ENCODE measurements at places on chromosomes 12 and 14.

DNA sequence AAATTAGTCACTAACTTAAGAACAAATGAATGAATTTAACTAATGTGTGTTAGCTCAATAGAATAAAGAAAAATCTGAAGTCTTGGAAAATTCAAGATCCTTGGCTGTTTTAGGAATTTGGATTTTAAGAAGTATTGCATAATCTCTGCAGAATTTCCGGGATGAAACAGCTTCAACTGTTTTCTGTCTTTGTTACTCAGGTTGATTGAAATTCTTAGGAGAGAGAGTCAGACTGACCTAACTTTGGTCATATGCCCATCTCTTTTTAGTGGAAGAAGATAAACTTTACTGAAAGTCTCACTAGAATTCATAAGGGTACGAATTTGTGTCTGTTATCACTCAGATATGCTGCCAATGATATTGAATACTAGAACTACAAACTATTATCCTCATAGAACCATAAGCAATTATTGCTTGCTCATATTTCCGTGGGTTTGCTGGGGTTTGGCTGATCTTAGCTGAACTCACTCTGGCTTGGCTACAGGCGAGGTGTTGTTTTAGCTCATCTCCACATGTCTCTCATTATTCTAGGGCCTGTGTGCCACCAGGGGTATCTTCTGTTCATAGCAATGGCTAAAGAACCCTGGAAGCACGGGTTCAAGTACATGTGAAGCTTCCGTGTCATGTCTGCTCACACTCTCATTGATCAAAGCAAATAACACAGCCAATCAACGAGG lies 257.4 kb upstream of the NOVA1 start:
- no peak for DNase-seq

DNA sequence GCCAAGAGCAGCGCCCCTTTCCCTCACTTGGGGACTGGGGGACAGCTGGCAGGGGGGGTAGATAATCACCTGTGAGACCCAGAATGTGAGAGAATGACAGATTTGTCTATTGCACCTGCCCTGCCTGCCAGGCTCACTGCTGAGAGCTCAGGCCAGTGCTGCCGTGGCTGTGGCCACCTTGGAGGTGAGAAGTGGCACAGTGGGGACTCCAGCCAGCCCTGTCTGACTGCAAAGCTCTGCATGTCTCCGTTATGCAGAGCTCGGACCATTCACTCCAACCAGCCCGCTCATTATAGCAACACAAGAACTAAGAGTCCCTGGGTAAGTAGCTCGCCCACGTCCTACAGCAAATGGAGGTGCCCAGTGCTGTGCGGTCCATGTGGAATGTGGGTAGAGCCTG lies 88.8 kb downstream of the DICER1 start:
- no peak for DNase-seq

DNA sequence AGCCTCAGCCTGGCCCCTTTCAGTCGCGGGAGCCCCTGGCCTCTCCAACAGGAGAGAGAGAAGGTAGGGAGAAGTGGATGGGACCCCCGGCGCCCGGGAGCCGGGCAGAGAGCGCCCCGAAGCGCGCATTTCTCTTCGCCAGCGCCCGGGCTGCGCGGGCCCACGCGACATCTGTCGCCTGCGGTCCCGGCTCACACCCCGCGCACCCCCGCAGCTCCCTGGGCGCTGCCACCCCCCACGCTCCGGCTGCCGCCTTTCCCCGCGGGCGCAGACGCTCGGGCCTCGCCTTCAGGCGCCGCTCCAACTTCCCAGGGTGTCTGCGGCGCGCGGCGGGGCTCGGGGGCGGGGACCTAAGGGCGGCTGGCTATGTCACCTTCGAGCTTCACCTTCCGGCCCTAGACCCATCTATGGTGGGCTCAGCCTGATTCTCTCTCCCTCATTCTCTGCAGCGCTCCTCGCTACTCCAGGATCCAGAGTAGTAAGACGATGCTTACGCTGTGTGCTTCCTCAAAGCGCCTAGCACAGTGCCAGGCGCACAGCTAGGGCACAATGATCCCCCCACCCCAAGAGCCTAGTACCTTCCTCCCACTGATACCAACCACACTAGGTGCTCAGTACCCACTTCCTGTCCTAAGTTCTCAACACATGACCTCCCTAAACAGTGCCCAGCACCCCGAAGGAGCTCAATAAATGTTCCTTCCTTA lies 1.6 kb downstream of the HRK start:
- no peak for DNase-seq

DNA sequence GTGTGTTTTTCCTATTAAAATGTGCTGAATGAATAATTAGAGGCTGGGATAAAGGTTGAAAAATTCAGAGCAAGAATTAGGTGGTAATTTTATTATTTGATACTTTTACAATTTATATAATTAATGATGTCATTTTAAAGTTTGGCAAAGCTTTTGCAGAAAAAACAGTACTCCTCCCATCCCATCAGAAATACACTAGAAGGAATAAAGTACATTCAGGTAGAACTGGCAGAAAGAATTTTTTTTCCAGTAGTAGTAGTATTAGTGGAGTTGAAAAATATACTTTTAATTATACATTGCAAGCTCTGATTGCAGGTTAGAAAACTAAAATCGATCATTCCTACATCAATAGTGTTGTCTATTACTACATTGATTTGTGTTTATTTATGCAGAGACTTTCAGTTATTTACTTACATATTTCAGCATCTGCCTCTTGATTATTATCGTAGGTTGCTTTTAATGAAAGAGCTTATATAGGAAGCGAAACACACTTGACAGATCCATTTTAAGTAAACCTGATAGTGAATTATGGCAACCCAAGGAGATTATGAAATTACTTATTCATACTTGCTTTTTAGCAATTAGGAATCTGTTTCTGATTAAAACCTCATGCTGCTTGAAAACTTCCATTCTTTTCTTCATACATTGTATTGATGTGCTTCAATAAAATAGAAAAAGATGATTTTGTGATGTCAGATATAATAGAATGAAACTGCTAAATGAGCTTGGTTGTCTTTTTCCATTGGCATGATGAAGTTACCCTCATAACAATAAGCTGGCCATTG lies 10.1 kb downstream of the FOXG1 start:
- no peak for DNase-seq

- DNase-seq = no peak
These were observed 71.7 kb upstream of the ETV6 start for GRCh38 chr12:11577658-11578260.

- DNase-seq = no peak
These were observed 40.1 kb downstream of the VWF start for GRCh38 chr12:6084261-6084968.

- DNase-seq = no peak
These were observed 19.1 kb upstream of the PGF start for GRCh38 chr14:74974364-74975058.

DNA sequence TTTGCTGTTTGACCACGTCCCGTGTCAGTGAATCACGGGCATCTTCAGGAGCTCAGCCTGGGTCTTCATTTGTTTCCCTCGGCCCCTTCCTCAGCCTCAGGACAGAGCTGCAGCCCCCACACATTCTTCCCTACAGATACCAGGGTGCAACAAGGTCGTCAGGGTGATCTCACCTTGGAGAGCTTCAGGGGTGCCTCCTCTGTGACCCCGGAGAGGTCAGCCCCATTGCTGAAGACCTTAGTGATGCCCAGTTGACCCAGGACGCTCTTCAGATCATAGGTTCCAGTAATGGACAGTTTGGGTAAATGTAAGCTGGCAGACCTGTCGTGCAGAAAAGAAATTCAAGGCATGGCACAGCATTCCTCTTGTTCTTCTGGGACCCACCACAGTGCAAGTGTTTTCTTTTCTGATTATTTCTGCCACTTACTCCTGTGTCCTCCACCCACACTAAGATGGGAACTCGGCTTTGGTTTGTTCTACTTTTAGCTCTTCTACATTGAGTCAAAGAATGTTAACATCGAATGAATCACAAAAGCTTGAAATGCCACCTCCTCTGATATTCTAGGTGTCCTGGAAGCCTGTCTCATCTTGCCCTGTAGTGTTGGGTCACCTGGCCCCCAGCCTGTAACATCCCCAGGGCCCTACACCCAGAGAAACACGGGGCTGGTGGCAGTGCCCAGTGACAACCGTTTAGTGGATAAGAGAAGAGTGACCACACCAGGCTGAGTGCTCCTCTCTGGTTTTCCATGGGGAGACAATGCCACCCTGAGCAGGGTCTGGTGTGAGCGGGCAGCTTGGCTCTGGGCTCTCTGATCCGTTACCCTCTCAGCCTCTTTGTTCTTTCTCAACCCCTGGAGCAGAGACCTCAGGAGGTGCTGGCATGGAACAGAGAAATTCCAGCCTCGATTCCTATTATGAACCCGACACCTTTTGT lies 8.8 kb downstream of the SERPINA1 start:
- DNase-seq = no peak

DNA sequence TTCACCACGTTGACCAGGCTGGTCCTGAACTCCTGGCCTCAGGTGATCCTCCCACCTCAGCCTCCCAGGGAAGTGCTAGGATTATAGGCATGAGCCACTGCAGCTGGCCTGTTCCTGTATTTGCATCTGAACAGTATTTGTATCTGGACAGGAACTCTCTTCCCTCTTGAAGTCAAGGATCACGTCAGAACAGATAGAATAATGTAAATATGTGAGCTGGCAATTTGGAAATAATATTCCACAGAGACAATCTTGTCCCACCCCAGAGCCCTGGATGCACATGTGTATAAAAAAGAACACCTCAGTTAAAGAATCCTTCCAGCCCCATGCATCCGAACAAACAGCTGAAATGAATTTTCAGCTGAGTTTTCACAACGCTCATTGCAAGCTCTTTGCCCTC lies 118.3 kb downstream of the VEZT start:
- DNase-seq = no peak

- DNase-seq = peak; percentile 97
These were observed at the start of gene ASCL1 for GRCh38 chr12:102957339-102958050. ASCL1 (plus strand) TSS chr12:102957674; CDS start chr12:102958245, 571 bp downstream.

- no peak for DNase-seq
These were observed 91.7 kb downstream of the GALC start for GRCh38 chr14:87901236-87901635.

GRCh38 chr14:54788701-54789100 lies 113.9 kb downstream of the GCH1 start:
- no peak for DNase-seq

DNA sequence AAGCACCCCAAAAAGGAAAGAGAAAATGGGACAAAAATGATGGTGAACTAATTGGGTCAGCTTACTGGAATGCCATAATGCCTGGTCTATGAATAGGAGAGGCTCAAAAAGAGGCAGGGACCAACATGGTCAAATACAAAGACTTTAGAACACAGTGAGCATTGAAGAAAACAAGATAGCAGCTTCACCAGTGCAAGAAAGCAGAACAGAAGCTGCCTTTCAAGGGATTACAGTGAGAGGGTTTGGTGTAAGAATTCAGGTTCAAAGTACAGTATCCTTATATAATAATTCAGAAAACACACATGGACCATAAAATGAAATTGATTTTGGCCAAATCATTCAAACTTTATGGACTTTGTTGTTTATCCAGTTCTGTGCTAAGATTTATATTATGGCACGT lies 162.1 kb downstream of the NAV3 start:
- DNase-seq = no peak

- no peak for DNase-seq
These were observed 459.4 kb downstream of the ETNK1 start for GRCh38 chr12:23084236-23084995.

DNA sequence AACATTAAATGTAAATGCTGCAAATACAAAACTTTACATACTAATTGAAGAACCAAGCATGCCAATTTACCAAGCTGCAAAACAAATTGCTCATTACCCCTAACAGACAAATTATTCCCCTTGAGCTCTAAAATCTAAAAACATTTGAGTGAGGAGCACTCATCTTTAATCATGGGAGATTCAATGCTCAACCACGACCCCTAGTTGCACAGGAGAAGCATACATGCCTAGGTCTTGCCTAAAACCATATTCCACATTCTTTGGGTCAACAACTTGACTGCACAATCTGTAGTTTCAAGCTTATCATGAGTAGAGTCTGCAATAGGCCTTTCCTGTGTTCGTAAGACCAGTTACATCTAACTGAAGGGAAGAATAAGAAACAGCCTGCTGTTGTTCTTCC lies 69.7 kb downstream of the MGAT4C start:
- DNase-seq = no peak

GRCh38 chr12:95532851-95533250 lies 18.4 kb downstream of the USP44 start:
- no peak for DNase-seq

DNA sequence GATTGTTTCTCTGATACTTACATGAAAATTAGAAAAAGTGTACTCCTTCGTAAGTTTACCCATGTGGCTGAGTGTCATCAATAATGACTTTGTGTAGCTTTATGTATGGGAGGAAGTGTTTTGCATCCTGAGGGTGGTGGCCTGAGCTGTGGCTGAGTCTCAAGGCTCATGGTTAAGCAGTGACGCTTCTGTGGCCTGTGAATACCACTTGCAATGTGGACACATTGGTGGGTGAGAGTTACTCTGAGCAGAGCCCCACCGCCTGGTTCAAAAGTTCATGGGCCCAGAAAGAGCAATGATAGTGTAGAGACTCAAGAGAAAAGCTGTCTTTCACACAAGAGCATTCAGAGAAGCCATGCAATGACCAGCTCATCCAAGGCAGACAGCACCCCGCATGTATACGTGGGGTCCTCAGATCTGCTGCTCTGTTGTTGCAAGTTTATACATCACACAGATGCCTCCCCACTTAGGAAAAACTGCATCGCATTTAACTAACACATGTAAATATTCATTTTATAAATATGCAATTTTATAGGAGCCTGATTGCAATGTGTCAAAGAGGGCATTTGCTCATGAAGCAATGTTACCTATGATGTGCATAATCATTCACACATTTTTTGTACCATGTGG lies 55.1 kb upstream of the FRMD6 start:
- DNase-seq = no peak

DNA sequence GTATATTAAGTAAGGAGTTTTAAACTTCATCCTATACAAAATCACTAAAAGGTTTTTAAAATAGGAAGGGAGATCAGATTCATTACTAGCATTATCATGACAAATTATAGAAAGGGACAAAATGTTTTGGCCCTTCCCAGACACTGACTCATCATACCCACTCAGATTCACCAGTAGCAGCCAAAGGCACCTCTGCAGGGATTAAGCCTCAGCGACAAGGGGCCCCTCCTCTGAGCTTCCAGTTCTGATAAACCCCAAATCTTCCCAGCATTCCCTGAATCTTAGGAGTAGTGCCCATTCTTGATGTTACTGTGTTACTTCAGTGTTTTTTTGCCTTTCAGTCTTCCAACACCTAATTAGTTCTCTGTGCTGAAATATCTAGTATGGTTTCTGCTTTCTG lies 14.5 kb downstream of the KRAS start:
- DNase-seq = no peak

GRCh38 chr14:26424537-26424936 lies 173.3 kb downstream of the NOVA1 start:
- DNase-seq = no peak
